Skin of body (tissue), 3 donors: ENCODE measurements at places on chromosomes 4 and X. TPM values are rescaled to one million over a fixed set of nuclear protein-coding genes. Genes with fewer than 3 reads are reported as not detected.

DKC1 gene
- total RNA-seq, result 27.2 TPM

DNA sequence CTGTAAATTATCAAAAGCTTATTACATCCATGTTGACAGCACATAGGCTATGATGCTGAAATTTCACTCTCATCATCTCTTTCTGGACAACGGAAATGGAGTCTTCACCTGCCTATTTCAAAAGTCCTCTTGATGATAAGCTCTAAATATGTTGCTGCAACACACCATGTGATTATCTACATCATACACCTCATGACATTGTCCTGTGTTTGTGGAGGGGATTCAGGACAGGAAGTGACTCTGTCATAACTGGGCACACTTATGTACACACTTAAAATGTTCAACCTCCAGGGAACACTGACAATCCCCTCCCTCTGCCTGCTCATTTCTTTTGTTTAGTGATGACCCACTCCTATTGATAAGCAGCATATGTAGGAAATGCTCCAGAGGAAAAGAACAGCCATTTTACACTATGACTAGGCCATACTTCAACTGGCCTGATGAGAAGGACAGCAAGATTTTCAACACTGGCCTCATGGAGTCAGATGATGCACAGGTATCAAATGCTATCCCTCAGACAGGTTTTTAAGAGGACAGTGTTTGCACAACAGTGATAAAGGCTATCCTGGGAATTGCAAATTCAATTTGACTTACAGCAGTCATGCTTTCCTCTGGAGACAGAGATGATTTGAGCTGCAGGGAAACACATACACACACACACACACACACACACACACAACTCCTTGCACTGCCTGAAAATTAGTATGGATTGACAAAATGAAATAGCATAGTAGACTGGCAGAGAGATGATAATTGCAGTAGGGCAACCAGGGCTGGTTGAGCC lies 163.3 kb upstream of the RASGEF1B start:
- no peak for DNase-seq

ADH1A gene
- not detected for total RNA-seq

DNA sequence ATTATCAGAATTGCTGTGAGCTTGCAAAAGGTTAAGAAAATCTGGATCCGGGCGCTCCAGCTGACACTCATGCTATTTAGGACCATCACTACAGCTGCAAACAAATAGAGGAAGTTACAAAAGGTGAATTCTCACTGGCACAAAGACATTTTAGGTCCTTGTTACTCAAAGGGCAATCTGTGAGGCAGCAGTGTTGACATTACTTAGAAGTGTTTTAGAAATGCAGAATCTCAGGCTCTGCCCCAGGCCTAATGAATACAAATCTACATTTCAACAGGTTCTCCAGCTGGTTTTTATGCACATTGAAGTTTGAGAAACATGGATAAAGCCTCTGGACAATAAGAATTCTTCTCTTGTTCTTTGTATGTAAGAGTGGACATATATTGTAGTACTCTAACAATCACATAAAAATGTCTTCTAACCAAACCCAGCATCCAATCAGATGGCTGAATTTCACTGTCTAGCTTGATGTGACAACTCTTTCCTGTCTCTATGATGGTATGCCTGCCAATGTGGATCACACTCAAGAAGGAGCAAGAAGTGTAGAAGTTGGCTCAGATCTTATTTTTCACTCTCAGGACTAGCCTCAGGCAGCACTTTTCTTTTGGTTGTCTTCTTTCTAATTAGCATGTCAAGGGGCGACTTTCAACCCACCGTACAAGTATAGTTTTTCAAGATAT lies 18.8 kb downstream of the SLC7A11 start:
- DNase-seq, result no peak

SSX1 gene
- total RNA-seq, result not detected

DNA sequence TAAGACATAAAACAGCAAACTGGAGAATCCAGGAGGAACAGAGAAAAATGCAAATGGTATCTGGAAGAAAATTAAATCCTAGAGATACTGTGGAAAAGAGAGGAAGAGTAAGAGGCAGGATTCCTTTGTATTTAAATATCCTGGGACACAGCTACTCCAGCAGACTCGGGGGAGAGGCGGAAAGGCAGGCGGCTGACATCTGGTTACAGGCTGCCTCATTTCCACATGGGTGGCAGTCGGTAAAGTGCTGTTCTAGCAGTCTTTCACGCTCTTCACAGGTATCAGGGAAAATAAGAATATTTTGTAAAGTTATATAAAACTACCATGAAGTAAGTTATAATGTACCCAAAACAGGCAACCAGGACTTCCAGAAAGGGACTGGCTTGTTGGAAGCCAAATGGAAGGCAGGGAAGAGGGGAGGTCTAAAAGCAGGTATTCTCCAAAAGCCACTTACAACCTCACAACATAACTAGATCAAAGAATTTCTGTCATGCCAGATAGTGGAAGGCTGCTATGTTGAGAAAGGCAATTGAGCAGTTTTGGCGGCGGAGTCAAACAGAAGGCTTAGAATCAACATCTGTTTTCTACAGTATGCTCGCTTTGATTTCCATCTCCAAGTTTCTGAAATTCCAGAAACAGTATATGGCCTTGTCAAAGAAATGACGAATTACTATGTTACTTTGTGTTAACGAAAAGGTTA lies 1.3 kb upstream of the TIGD2 start:
- DNase-seq, result no peak

- DNase-seq, result no peak
Observed at GRCh38 chr4:169185133-169185956, 85.4 kb downstream of the SH3RF1 start.

- no peak for DNase-seq
Observed at GRCh38 chr4:158521484-158522088, at the start of gene RXFP1. Gene RXFP1 (plus strand): TSS chr4:158521882. CDS start chr4:158521977, 95 bp downstream.

GRCh38 chrX:36930491-36930890 lies 77.7 kb upstream of the FAM47C start:
- DNase-seq, result no peak
